ENCODE measurements at places on chromosomes 6 and 20. TPM values are rescaled to one million over a fixed set of nuclear protein-coding genes. Genes with fewer than 3 reads are reported as not detected.

KHDC1L gene
- not detected for total RNA-seq

PCSK2 gene
- 4.6 TPM for total RNA-seq

ZNF165 gene
- 0.81 TPM for total RNA-seq

DNA sequence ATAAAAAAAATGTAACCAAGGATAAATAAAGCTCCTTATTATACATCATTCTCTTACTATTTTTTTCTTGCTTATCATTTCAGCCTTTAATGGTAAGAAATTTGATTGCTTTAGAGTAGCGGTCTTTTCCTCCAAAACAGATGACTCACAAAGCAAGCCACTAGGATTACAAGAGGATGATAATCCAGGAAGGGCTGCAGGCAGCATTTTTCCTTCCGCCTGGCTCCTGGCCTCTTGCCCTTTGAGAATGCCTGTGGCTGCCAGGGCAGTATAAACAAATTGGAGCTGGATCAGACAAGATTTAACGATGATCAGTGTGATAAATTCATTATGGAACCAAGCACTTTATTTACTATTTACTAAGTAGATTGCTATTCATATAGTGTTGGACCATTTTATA lies 9.7 kb upstream of the FBXL4 start:
- ATAC-seq, result no peak

GRCh38 chr6:113511100-113511499 lies 346.0 kb upstream of the MARCKS start:
- ATAC-seq, result no peak

DNA sequence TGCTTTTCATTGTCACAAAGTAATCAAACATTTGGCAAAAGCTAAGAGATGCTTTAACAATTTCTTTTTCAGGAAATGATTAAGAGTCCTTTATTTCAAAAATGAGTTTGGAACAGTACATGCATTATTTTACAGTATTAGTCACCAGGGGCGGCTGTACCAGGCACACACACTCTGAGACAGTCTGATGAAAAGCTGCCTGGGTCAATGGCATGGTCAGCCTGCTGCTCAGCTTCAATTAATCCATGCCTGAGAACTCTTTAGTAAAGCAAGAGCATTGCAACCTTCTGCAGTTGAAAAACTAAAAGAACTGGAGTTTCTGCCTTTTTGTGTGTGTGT lies 105.5 kb downstream of the TULP4 start:
- no peak for ATAC-seq

GRCh38 chr6:19303383-19303782 lies 533.8 kb upstream of the ID4 start:
- peak; percentile 43 for ATAC-seq

DNA sequence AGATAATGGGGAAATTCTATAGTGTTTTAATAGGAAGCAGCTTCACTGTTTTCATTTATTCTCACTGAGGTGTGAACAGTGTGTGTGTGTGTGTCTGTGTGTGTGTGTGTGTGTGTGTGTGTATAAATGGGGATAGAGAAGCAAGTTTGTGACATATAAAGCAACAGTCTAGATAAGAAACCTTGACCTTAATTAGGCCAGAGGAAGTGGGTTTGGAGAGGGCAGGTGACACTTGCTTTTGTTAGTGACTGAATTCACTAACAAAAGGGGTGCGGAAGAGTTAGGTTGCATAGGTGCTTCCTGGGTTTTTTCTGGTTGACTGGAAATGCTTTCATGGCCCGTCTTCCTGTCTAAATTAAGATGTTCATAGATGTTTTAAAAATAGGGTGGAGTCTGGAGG lies 515.7 kb upstream of the FLRT3 start:
- ATAC-seq, result no peak

DNA sequence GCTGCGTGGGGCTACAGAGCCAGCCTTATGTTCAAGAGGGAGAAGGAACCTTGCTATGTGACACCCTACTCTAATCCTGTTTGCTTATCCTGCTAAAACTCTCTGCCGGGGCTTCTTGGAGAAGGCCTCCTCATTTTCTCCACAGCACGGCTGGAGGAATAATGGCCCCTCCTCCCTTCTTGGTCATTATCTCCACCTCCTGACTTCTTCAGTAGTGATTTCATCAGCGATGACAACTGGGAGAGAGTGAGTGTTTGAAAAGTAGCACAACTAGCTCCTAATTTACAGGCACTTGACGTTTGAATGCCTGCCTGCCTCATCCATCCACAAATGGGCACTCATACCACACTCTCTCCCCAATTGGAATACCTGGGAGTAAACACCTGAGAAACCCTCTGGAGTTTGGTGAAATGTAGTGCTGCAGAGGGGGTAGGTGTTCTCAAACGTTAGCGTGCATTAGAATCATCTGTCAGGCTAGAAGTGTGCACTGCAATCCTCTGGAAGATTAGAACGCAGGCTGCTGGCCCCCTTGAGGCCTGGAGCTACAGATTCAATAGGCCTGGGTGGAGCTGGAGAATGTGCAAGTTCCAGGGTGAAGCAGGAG lies 148.5 kb downstream of the FOXC1 start:
- no peak for ATAC-seq
